ENCODE measurements at places on chromosomes 7 and 10.

DNA sequence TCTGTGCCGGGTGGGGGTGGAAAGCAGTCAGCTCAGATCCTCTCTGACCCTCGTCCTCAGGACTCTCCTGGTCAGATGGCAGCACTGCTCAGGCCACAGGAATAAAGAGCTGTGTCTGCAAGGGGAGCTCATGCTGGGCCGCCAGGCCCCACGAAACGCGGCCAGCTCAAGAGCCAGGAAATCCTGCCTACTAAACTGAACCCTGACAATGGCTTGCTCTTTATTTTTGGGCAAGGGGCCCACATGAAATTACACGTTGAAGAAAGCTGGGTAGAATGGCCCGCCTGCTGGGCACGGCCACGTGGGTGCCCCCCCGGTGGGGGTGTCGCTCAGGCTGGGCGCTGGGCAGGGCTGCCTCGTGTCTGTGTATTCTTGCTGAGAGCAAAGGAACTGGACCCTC is 103.0 kb downstream of the ITIH5 start:
- DNase-seq = no peak

GRCh38 chr7:149456506-149457421 is 4.1 kb downstream of the ZNF777 start:
- no peak for DNase-seq

DNA sequence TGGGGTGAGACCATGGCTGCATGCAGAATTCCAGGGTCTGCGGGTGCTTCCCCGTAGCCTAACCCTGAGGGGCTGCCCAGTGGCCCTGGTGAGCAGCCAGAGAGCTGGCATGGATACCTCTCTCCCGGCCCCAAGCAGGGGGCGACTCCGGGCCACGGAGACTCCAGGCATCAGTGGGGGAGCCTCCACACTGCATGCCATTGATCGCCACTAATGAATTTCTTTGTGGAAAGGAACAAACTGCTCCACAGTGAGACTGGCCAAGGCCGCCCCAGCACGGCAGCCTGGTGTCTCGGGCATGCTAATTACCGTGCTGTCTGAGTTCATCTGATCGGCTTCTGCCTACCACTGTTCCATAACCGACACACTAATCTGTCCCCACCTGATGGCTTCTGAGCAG is 184.4 kb downstream of the GRID1 start:
- no peak for DNase-seq

- DNase-seq = no peak
Observed at GRCh38 chr7:112876877-112877276, 86.7 kb upstream of the TMEM168 start.

- no peak for DNase-seq
Observed at GRCh38 chr10:74079028-74079935, 71.3 kb downstream of the AP3M1 start.

GRCh38 chr7:78794101-78794500 is 659.4 kb downstream of the MAGI2 start:
- DNase-seq = no peak

GRCh38 chr10:76509446-76509845 is 1078.0 kb downstream of the LRMDA start:
- no peak for DNase-seq

DNA sequence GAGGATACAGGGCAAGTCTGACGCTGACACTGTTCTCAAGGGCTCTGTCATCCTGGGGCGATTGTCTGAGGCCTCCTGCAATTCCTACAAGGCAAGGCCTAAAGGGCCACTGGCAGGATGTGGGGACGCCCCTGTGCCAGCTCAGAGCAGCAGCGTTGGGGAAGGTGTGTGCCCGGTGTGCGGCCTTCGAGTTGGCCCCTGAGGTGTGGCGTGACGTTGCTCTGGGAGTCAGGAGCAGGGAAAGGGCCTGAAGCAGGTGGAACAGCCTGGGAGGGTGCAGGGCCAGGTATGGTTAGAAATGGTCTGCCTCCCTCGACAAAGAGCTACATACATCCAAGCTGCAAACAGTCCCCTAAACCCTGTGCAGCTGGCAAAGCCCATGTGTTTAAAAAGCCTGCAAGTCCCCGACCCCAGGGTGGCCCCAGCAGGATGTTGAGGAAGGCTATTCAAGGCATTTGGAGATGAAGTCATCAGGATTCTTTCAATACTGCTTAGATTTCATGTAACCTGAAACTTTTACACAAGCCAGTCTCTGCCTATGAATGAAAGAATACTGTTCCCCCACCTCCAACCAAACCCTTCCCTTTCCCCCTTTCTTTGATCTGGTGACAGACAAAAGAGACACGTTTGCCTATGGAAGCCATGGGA is 142.5 kb upstream of the TNS3 start:
- no peak for DNase-seq

- DNase-seq = no peak
Observed at GRCh38 chr10:114604357-114605130, 53.5 kb downstream of the ABLIM1 start.

- DNase-seq = peak; percentile 81
Observed at GRCh38 chr10:8402576-8402975, 348.1 kb downstream of the GATA3 start.

DNA sequence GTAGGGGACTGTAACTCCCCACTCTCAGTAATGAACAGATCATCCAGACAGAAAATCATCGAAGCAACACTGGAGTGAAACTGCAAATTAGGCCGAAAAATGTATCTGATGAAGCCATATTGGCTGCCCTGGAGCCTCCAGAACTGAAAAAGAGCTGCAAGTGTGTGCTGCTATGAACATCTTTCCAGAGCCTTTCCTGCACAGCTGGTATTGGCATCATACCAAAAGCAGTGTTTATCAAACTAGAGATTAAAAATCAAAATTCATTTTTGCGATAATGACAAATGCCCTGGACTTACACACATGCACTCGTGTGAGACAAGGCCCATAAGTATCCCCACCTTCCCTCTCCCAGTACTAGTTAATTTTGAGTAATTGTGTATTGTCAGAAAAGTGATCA is 6.8 kb upstream of the CLDN12 start:
- DNase-seq = no peak

All from activated CD4-positive, alpha-beta T cell treated with anti-CD3 and anti-CD28 coated beads, Interleukin-2, amount 50 U/mL, for 16 hours (primary cell).